Activated CD8-positive, alpha-beta T cell treated with anti-CD3 and anti-CD28 coated beads, Interleukin-2, amount 10 ng/mL, durations not matched to agents 7 days and 5 days (primary cell): ENCODE measurements at places on chromosomes 3 and 15.

- DNase-seq, result no peak
Measured at GRCh38 chr3:69091389-69092029, 6.8 kb downstream of the ARL6IP5 start.

GRCh38 chr3:73610493-73610892 lies 14.2 kb downstream of the PDZRN3 start:
- DNase-seq, result no peak

DNA sequence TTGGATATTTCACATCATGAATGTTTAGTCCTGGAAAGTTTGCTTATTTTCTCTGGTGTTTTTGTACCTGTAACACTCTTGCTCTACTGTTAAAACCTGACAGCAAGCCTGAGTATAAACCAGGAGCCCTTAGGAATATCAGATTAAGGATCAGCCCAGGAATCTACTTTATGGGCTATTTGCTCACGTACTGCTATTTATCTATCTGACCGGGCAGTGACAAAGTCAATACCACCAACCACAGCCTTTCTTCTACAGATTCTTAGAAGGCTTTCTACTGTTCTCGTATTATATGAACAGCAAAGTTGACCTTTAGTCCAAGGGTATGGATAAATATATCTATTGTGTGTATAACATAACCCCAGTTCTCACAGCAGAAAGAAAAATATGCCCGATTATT lies 521.2 kb downstream of the RBMS3 start:
- DNase-seq, result no peak

DNA sequence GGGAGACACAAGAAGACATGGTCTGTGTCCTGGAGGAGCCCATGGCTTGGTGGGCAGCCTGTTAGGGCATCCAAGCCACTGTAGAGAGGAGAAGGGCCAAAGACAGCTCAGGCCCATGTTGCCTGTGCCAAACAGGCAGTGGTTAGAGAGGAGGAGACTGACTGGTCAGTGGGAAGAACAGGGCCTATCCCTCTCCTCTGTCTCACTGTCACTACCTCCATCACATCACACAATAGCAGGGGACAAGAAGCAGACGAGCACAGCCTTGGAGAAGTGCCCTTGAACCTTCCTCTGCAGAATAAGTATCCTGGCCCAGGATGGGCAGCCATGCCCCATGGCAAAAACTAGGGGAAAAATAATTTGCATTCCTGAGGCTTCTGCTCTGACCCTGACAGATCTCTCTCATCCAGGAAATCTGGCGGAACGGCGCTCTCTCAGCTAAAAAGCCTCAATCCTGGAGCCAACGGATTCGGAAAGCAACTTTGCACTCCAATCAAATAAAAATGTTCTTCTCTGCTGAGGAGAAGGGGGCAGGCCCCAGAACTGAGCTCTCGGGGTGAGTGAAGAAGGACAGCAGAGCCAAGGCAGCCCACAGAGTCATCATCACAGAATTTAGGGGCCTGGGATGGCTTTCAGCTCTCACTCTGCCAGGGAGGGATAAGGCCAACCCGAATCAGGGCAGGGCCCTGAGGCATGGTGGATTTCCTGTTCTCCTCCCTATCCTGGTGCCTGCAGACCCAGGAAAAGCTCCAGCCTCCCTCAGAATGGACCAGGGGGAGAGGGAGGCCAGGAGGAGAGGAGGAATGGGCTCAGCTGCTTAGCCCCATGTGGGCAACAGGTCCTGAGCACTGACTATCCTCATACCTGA lies 1.6 kb downstream of the SHF start:
- DNase-seq, result no peak

- no peak for DNase-seq
Measured at GRCh38 chr3:102195198-102195948, 239.4 kb upstream of the ZPLD1 start.

DNA sequence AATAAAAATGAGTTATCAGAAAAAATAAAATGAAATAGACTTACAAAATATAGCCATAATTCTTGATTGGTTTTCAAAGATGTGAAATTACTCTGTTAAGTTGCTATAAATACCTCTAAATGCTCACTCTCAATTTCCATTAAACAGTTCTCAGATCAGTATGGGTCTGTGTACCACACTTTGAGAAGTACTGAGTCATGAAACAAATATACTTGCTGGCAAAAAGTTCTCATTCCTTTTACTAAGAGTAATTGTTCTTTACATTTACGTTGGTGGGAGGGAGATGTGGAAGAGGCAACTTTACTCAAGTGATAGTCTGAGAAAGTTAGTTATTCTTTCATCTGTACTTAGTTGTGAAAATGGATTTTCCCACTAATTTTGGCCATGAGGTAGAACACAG lies 96.3 kb downstream of the ZNF385D start:
- no peak for DNase-seq

DNA sequence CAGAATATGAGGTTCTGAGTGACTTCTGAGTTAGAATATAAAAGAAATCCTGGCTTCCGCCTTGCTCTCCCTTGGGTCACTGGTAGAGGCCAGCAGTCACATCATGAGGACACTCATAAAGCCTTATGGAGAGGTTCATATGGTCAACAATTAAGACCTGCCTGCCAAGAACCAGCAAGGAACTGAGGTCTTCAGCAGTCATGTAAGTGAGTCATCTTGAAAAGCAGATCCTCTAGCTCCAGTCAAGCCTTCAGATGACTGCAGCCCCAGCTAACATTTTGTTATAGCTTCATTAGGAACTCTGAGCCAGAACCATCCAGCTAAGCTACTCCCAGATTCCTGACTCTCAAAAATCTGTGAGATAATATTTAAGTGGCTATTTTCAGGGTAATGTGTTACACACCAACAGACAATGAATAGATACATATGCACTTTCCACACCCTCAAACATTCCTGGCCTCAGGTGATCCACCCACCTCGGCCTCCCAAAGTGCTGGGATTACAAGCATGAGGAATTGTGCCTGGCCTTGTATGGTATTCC lies 447.2 kb downstream of the SHQ1 start:
- DNase-seq, result no peak

GRCh38 chr3:45628746-45629145 lies 34.2 kb downstream of the LIMD1 start:
- DNase-seq, result no peak

DNA sequence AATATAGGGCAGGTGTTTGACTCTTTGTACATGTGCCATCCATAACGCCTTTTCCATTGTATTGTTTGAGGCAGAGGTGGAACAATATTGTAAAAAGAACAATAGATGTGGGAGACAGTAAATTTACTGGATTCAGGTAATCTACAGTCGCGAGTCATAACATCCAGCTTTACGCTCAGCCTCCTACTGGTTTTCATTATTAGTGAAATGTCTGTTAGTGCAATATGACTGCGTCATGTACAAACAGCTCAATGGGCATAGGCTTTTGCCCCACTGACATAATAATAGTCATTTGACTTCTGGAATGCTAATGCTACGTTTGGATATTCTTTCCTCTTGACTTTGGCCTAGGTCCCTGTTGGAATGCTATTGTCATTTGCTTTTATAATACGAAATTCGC lies 9.5 kb downstream of the CACNA2D3 start:
- no peak for DNase-seq

- peak; percentile 65 for DNase-seq
Measured at GRCh38 chr3:100650651-100651619, 41.5 kb downstream of the ADGRG7 start.

DNA sequence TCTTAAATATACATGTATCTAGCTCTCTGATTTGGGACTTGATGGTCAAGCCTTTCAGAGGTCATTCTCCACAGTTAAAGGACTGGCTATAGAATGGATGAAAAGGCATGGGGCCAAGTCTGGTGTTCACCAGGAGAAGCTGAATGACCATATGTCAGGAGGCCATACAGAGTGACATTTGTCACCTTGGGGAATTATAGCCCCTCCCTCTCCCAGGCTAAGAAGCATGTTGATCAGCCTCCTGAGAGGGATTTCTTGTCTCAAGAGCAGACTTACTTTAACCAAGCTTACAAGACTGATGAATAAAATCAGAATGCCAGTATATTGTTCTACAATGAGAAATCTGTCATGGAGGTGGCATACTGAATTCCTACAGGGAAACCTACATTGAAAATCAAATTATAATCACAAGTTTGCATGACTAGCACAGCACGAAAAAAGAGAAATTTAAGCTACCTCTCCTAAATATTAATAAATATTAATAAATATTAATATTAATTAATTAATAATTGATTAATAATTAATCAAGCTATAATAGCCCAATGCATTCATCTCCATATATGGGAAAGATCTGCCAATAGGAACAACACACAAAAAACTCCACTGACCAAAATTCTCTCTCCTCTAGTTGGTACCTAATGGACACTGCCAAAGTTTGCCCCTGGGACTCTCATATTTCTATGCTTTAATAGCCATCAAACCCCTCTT lies 47.3 kb downstream of the ATP8B4 start:
- no peak for DNase-seq

- DNase-seq, result no peak
Measured at GRCh38 chr3:151037746-151038477, 47.6 kb upstream of the MED12L start.

GRCh38 chr3:133475245-133476010 lies 75.6 kb downstream of the BFSP2 start:
- DNase-seq, result peak; percentile 50

- no peak for DNase-seq
Measured at GRCh38 chr3:189632242-189632641, 1.1 kb downstream of the TP63 start.

DNA sequence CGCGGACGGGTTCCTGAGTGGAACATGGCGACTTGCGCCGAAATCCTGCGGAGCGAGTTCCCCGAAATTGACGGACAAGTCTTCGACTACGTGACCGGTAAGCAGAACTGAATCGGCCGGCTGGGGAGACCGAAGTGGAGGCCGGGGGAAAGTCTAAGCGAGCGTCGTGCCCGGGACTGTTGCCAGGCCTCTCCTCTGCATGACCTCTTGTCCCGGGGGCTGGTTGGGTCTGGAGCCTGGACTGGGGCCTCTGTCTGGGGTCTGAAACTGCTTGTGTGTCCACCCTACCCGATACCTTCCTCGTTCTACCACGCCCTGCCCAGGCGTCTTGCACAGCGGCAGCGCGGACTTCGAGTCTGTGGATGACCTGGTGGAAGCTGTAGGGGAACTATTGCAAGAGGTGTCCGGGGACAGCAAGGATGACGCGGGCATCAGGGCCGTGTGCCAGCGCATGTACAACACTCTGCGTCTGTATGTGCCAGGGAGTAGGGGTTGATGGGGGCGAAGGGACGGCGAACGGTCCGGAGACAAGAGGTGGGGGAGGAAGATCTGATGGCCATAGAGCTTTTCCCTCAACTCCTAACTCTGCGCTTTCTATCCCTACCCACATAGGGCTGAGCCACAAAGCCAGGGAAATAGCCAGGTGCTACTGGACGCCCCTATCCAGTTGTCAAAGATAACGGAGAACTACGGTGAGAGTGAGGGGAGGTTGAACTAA lies at the start of gene ABCF3:
Gene ABCF3, plus strand, starts transcription at position 16 of the 718 bp plus-strand sequence. Its CDS starts 9 bp downstream, at position 25.
- no peak for DNase-seq

- no peak for DNase-seq
Measured at GRCh38 chr15:39171944-39172368, 408.9 kb upstream of the THBS1 start.

GRCh38 chr3:26712211-26713026 lies 89.8 kb downstream of the LRRC3B start:
- DNase-seq, result no peak

DNA sequence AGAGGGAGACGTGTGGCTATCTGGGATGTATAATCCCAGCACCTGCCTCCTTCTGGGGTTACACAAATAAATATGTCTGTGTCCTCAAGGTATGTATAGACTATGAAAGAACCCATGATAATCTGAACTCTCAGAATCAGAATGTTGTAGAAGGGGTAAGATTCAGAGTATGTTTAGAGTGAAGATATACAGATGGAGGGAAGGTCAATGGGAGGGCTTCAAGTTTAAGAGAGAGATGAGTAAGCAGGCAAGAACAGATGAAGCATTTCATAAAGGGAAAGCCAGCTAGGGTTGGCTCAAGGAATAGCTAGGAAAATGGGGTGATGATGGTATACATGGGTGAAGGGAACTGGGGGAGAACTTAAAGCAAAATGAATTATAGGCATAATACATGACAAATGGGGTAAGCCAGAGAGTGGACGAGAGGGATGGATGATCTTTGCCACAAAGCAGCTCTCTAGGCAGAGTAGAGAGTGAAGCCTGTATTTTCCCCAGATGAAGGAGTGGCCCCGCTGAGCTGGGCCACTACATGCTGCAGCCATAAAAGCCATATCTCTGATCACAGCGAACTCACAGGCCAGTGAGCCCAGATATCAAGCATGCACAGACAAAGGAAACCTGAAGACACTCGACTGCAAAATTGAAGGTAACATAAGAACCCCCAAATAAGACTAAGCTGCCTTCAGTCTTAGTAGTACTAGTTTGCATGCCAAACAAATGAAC lies 15.9 kb upstream of the ZBTB38 start:
- no peak for DNase-seq

- peak; percentile 48 for DNase-seq
Measured at GRCh38 chr3:150410311-150411105, 2.4 kb downstream of the TSC22D2 start.

GRCh38 chr3:125186261-125186787 lies 26.2 kb downstream of the SLC12A8 start:
- DNase-seq, result no peak

- no peak for DNase-seq
Measured at GRCh38 chr15:44087578-44088465, 107.2 kb downstream of the FRMD5 start.
